CD4-positive, alpha-beta T cell treated with Interleukin-17A for 1 hour (primary cell): ENCODE measurements at places on chromosomes 2 and 18.

DNA sequence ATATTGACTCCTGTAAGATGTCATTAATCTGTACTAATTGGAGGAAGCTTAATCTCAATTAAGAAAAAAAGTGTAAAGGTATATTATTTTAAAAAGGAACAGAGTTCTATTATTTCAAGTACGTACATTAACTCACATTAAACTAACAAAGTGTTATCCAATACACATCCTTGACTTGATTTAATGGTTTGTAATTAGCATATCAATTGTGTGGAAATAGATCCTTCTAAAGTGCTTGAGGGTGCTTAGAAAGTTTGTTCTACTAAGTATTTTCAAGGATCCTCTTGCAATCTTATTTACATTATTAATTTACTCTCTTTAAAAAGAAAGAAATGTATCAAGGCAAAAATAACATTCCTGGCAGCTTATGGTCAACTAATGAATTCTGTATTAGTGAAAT is 720.3 kb downstream of the KCNJ3 start:
- no peak for DNase-seq

GRCh38 chr2:127261804-127262406 is 32.0 kb downstream of the ERCC3 start:
- no peak for DNase-seq

- no peak for DNase-seq
Observed at GRCh38 chr18:61173554-61173953, 159.7 kb upstream of the CDH20 start.

GRCh38 chr2:207599636-207600035 is 25.6 kb downstream of the METTL21A start:
- DNase-seq, result no peak

- DNase-seq, result no peak
Observed at GRCh38 chr18:49406863-49407262, 53.6 kb downstream of the DYM start.

- DNase-seq, result no peak
Observed at GRCh38 chr18:36825526-36825925, 3.3 kb downstream of the TPGS2 start.

GRCh38 chr2:10371441-10372196 is 68.9 kb downstream of the HPCAL1 start:
- DNase-seq, result no peak
